ENCODE measurements at places on chromosomes 7 and 10.

GRCh38 chr10:2589196-2589595 is 478.2 kb upstream of the PFKP start:
- DNase-seq: no peak

- DNase-seq: no peak
Observed at GRCh38 chr7:47080816-47081215, 501.1 kb downstream of the TNS3 start.

GRCh38 chr7:133688483-133689239 is 435.8 kb downstream of the EXOC4 start:
- no peak for DNase-seq

- DNase-seq: no peak
Observed at GRCh38 chr10:2543142-2543886, 524.0 kb upstream of the PFKP start.

DNA sequence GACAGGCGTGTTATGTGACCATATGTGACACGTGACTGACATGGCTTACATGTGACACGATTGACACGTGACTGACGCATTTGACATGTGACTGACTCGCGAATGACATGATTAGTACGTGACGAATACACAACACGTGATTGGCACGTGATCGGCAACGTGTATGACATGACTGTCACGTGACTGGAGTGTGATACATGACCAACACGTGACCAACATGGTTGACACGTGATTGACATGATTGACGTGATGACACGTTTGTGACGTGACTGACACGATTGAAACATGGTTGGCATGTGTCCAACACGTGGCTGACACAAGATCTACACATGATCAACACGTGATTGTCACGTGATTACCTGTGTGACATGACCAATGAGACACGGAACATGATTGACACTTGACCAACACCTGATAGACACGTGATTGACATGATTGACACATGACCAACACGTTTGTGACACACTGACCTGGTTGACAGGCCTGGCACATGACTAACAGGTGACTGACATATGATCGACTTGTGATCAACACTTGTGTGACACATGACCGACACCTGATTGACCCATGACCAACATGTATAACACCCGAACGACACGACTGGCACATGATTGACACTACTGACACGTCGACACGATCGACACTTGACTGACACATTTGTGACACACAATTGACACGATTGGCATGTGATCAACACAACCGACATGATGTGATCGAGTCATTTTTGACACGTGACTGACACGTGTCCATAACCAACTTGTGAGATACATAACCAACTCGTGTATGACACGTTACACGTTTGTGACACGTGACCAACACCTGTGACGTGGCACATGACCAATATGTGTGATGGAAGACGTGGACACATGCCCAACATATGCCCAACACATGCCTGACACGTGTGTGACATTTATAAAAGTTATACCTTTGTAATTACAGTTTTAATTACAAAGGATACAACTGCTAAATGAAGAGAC is 21.1 kb downstream of the CRPPA start:
- DNase-seq: no peak

GRCh38 chr10:71946700-71947099 is 17.5 kb upstream of the CHST3 start:
- DNase-seq: no peak

DNA sequence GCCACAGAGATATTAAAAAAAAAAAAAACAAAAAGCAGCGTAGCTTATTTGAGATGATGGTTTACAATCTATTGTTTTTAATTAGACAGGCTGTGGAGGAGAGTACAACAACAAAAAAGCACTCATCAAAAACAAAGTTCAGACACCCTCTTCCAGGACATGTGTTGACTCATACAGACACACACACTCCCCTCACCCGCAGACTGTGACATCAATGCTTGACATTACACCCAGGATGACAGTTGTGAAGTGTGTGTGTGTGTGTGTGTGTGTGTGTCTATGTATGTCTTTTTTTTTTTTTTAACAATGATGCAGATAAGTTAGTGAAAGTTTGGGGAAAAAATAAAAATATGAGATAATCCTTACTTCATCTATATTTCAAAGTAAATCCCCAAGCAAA is 303.6 kb downstream of the GPAM start:
- DNase-seq: no peak

- no peak for DNase-seq
Observed at GRCh38 chr10:68121020-68121743, 11.9 kb downstream of the MYPN start.

DNA sequence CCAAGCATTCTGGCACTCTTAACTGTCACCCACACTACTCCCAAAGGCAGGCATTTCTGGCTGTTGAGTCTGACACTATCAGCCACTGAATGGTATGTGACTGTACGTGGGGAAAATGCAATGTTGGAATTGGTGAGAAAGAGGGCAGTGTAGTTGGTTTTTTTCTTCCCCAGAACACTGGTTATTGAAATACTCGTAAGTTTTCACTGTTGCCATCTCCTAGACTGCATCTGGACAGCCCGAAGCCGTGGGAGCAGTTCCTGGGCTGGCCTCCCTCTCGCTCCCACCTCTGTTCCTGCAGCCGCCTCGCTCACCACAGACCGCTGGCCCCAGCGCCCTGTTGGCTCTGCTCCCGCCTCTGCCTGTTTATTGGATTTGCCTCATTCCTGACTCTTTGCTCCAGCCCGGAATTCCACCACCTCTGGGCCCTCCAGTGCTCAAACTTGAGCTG is 5.7 kb downstream of the PLCE1 start:
- no peak for DNase-seq

DNA sequence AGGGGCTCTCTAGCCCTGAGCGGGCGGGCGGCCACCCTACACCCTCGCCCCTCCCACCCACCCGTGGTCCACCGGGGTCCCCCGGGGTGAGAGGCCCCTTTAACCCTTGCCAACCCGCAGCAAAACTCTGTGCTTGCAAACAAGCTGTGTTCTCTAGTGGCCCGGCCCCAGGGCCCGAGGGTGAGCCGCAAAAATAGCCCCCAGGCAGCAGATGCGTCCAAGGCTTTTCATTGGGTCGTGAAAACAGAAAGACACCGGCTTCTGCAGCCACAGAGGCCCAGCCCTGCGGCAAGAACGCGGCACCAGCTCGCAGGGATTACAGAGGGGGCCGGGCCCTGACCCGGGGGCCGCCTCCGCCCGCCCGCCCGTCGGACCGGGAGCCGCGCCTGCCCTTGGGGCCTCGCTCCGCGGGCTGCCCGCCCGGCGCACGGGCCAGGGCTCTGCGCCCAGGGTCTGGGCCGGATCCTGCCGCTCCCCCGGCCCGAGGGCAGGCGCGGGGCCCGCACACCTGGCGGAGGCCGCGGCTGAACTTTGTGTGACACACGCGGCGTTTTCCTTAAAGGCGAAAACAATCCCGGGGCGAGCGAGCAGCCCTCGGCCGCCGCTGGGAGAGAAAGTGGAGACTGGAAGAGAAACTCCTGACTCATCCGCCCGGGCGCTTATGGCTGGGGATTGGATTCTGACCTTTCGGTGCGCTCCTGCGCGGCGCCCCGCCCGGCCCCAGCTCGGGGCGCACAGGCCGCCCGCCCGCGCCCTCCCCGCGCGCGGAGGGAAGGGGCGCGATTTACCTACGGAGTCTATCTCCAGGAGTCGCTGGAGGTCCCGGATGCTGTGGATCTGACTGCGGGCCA is 2.8 kb downstream of the PDGFA start:
- DNase-seq: no peak

- DNase-seq: no peak
Observed at GRCh38 chr7:44077681-44078091, 4.6 kb downstream of the POLM start.

GRCh38 chr10:44911081-44911540 is at the start of gene TMEM72:
TMEM72 (plus strand) TSS chr10:44911337; CDS start chr10:44911513, 176 bp downstream.
- no peak for DNase-seq
